ENCODE measurements at places on chromosomes 2 and 18.

DNA sequence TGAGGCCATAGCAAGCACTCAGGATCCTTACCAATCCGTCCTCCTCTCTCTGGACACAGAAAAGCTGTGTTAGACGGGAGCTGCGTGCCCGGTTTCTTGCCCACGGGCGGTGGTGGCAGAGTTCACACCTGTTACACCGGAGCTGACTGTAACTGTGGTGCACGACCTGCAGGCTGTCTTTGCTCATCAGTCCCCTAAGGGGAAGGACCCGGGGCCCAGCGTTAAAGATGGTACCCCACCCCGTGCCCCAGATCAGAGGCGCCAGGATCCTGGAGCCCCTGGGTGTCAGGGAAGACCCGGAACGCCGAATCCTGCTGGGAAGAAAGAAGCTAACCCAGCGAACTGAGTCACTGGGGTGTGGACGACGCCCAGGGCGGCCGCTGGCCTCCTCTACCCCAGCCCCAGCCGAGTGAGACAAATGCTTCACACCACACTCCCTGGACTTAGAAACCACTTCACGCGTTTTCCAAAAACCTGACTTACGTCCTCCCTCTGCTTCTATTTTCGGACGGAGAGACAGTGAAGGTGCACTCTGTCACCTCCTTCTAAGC lies 293.6 kb upstream of the SALL3 start:
- no peak for DNase-seq

GRCh38 chr18:6476880-6477279 lies 62.2 kb upstream of the L3MBTL4 start:
- no peak for DNase-seq

- no peak for DNase-seq
Observed at GRCh38 chr2:184611361-184612085, 13.2 kb downstream of the ZNF804A start.

DNA sequence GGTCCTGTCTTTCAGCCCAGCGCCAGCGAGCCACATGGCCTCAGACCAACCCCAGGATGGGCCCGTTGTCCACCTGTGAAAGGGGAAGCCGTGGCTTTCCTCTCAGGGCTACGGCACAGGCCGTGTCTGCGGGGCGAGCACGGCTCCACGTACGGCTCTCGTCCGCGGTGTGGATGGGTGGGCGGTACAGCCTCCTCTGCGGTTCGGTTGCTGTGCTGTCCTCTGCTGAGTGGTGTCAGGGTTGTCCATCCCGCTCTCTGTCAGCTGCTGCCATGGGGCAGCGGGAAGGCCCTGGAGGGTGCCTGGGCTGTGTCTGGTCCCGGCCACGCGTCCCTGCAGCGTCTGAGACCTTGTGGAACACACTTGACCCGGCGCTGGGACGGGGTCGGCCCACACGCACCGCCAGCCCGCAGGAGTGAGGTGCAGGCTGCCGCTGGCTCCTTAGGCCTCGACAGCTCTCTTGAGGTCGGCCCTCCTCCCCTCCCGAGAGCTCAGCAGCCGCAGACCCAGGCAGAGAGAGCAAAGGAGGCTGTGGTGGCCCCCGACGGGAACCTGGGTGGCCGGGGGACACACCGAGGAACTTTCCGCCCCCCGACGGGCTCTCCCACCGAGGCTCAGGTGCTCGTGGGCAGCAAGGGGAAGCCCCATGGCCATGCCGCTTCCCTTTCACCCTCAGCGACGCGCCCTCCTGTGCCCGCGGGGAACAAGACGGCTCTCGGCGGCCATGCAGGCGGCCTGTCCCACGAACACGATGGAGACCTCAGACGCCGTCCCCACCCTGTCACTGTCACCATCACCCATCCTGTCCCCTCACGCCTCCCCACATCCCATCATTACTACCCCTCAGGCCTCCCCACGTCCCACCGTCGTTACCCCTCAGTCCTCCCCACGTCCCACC lies 128.7 kb downstream of the NFATC1 start:
- DNase-seq: no peak

- DNase-seq: no peak
Observed at GRCh38 chr2:28546242-28546641, 50.4 kb downstream of the PLB1 start.

GRCh38 chr2:235859651-235860050 lies 308.5 kb downstream of the GBX2 start:
- DNase-seq: no peak

- DNase-seq: no peak
Observed at GRCh38 chr2:10584843-10585475, 104.8 kb downstream of the NOL10 start.

DNA sequence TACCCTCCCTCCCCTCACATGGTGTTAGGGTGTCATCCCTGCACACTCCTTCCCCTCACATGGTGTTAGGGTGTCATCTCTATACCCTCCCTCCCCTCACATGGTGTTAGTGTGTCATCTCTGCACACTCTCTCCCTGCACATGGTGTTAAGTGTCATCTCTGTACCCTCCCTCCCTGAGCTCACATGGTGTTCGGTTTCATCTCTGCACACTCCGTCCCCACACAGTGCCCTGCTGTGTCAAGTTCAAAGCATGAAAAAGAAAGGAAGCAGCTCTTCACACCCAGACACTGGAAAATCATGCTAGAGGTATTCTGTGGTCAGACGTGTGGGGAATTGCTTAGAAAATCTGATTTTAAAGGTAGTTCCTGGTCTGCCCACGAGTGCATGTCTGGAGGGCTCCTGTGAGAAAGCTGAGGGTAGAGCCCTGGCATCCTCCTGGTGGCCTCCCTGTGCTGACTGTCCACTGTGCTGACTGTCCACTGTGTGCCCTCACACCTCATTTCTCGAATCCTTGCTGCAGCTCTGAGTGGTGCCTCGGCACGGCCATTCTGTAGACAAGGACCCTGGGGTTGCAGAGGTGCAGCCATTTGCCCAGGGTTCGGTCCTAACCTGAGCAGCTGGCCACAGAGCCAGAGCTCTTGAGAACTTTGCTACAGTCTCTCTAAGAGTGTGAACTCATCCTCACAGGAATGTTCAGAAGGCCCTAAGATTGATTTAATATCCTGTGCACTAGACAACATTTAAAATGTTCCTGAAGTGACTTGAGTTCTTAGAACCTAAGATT lies 69.1 kb upstream of the NFATC1 start:
- no peak for DNase-seq

All from stimulated activated CD8-positive, alpha-beta memory T cell treated with anti-CD3 and anti-CD28 coated beads, Interleukin-7, amount 100 ng/mL, for 1 hour (primary cell).